Esophagus mucosa (tissue), 1 donor: ENCODE measurements at places on chromosomes 6 and 20.

GRCh38 chr20:605237-605636 is 4.9 kb downstream of the TCF15 start:
- no peak for ATAC-seq

DNA sequence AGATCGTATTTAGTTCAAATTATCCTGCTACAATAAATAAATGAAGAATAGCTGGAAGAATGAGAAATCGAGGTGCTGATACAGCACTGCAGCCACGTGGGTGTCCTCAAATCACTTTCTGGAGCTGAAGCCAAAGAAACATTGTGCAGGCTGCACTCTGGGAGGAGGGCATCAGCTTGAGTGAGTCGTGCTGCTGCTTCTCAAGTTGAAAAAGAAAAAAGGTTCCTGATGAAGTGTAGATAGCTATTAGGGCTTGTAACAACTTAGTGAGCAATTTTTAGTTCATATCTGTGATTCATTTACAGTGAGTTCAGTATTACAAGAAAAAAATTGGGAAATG is 40.5 kb downstream of the DSE start:
- ATAC-seq: no peak

GRCh38 chr6:87092435-87092834 is 2.5 kb downstream of the CGA start:
- ATAC-seq: no peak

GRCh38 chr6:71072508-71072907 is 115.6 kb upstream of the B3GAT2 start:
- no peak for ATAC-seq

- ATAC-seq: no peak
Measured at GRCh38 chr6:90508753-90509152, 78.1 kb downstream of the MAP3K7 start.

DNA sequence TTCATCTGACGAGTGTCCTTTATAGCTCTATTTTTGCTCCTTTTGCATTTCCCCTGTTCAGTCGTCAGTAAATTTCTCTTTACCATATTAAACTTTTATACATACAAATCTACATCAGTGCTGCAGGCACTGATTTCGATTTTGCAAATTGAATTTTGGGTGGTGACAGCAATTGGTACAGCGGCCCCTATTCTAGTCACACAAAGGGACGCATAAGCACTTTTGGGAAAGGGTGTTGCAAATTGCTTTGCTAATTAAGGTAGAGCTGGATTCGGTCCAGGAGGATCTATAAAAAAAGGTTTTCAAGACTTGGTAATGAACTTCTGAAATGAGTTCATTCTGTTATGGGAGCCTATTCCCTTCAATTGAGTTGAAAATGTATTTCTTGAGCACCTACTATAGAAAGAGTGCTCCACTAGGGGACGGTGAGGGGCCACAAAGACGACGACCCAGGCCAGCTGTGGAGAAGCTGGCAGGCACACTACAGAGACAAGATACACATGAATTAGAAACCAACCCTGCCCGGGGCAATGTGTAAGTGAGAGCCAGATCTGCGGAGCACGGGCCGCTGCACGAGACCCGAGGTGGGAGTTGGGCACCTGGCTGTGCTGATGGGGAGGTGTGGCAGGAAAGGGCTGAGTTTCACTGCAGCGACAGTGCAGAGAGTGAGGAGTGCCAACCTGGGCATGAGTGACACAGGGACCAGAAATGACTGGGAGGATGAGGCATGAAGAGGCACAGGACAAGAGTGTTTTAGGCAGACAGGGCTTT is 5.4 kb downstream of the UQCC2 start:
- ATAC-seq: no peak

GRCh38 chr6:138865480-138866109 is 69.7 kb downstream of the ECT2L start:
- no peak for ATAC-seq

GRCh38 chr6:139595183-139595582 is 220.7 kb upstream of the CITED2 start:
- ATAC-seq: no peak

- no peak for ATAC-seq
Measured at GRCh38 chr6:130965656-130966055, 97.4 kb downstream of the EPB41L2 start.
